ENCODE measurements at places on chromosomes 2 and 18.

DNA sequence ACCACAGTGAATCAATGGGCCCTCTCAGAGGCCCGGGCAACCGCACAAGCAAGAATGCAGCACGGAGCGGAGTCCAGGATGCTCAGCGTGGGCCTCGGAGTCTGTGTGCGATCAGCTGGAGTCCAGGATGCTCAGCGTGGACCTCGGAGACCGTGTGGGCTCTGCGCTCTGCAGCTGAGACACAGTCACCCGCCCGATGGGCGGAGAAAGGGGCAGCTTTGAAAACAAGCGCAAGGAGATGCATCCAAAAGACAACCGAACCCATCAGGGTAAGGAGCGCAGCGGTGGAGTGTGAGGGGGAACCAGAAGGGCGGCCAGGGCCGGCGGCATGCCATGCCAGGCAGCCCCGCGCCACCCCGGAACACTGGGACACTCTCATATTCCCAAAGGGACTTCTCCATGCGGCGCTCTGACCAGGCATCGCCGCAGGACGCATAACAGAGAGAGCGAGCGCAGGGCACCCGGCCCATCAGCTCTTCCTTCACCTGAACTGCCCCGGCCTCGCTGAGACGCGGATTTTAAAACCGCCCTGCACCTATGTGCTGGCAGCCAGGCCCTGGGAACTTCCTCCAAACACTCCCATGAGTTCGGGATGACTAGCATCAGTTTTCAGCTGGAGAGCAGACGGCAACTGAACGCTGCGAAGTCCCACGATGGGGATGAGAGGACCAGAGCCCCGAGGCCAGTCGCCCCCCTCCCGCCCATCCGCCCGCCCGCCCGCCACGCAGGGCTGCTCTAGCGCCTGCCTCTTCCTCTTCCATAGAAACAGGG lies 44.7 kb downstream of the MC5R start:
- DNase-seq = no peak

- DNase-seq = no peak
Observed at GRCh38 chr2:168809537-168809936, 7.1 kb downstream of the NOSTRIN start.

DNA sequence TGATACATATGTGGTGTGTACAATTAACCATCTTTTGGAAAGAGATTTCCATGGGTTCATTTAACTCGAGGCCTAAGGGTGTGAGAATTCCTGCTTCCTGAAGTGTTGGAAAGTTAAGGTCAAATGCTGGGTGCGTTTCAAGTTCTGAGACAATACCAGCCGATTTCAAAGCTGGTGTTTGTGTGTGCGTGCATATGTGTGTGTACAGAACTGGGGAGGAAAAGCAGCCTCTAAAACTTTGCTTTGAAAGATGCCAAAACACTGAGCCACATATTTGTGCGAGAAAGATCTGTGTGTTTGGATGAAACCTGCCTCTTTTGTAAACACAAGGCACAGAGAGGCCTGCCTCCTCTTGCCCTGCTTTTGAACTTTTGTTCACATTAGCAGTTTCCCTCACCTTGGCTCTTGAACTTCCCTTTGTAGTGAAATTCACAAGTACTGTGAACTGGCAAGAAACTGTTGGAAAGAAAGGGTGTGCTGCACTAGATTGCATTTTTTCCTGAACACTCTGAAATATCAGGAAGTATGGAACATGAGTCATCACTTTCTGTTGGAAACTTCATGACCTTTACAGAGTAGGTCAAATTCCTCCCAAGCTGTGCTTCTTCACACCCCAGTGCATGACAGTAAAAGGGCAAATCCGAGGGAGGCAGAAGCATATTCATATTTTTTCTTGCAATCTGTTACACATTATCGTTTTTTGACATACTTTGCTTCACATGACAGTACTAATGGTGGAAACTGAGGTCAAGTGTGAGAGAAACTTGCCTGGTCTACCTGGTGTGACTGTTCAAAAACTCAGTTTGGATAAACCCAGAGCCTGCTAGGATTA lies 20.0 kb upstream of the CAVIN2 start:
- DNase-seq = no peak

DNA sequence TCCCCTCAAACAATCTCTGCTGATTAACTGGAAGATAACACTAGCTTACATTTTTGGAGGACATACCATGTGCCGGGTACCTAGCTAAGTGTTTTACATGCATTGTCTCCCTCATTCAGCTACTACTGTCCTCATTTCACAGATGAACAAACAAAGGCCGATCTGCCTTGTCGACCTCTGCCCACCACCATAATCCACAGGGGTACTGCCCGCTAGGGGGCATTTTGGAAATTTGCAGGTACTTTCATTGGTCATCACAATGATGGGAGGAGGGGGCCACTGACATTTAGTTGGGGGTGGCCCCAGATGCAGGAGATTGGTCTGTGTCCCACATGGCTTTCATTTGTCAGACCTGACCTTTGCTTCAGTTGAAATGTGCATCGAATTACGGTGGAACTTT lies 3.9 kb upstream of the TMEM163 start:
- peak; percentile 26 for DNase-seq

- DNase-seq = no peak
Observed at GRCh38 chr2:224381521-224382279, 20.2 kb downstream of the FAM124B start.

DNA sequence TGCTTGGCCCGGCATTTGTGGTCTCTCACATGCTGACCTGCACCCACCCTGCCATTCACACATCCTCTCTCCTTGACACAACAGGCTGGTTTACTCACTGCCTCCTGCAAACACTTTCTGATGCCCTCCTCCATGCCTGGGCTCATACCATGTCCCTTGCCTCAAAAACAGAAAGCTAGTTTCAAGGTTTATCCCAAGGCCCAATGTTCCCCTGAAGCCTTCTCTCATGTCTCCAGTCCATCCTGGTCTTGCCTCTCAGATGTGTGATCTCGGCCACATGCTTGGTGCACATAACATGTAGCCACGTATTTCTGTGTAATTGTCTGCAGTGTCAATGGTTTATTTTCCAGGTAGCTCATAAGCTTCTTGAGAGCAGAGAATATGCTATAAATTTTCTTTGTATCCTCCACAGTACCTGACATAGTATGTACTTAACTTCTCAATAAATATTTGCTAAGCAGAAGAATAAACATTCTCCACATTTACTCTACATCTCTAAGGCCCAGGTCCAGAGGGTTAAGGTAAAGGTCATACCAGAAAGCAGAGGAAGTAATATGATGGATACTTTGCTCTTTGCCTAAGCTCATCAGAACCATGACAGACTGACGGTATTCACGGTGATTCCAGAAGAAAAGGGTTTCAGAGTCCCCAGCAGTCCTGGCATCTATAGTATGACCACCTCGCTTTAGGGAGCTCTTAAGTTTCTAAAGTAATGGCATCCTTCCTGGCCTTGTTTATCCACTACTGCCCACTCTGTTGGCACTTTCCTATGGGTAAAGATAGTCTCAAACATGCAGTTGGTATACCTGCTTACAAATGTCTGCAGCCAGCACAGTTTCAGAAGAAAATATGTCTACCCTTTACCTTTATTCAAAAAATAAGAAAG lies 163.4 kb upstream of the ZFP36L2 start:
- DNase-seq = no peak

- no peak for DNase-seq
Observed at GRCh38 chr18:32368991-32369390, 101.7 kb downstream of the GAREM1 start.

DNA sequence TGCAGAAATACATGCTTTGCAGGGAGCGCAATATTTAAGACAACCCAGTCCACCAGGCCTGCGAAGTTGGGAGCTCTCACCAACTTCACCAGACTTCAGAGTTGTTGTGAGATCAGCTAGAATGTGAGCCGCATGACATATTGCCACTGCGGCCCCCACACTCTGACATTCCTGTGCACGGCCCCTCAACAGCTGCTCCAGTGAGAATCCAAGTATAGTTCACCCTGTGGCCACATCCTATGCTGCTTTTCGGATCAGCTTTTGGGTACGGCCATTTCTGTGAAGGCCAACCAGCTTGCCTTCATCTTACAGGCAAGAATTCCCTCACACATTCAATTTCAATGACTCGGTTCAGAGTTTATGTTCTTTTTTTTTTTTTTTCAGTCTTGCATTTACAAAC lies 177.8 kb downstream of the SOX11 start:
- DNase-seq = no peak

DNA sequence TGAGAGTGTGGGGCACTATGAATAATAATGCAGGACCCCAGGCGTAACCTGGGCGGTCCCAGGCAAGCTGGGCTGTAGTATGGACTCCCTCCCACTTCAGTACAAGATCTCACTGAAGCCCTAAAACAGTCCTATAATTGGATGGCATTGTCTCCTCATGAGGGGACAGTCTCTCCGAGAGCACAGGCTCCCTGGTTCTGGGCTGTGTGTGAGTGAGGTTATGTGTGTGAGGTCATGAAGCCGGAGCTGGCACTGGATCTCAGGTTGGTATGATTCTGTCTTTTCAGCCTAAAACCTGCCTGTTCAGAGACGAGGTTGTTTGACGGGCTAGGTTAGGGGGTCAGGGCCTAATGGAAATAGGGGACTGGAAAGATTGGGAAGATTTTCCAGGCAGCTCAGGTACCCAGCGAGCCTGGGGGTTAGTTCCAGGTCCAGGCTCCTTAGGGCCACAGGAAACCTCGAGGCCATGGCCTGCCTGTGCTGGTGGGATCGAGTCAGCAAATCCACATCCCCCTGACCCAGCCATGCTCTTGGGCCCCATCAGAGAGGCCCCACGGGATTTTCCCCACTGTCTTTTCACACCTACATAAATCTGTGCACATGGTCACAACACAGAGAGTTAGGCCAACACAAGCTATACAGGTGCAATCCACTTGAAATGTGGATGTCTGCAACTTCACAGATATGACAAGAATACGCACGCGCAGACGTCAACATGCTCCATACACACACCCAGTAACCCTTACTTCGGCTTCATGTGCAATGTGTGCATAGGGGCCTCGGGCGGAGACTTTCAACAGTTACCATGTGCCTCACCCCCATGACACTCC lies 94.8 kb downstream of the INHBB start:
- no peak for DNase-seq

GRCh38 chr2:65940856-65941255 lies 494.1 kb upstream of the MEIS1 start:
- DNase-seq = no peak

DNA sequence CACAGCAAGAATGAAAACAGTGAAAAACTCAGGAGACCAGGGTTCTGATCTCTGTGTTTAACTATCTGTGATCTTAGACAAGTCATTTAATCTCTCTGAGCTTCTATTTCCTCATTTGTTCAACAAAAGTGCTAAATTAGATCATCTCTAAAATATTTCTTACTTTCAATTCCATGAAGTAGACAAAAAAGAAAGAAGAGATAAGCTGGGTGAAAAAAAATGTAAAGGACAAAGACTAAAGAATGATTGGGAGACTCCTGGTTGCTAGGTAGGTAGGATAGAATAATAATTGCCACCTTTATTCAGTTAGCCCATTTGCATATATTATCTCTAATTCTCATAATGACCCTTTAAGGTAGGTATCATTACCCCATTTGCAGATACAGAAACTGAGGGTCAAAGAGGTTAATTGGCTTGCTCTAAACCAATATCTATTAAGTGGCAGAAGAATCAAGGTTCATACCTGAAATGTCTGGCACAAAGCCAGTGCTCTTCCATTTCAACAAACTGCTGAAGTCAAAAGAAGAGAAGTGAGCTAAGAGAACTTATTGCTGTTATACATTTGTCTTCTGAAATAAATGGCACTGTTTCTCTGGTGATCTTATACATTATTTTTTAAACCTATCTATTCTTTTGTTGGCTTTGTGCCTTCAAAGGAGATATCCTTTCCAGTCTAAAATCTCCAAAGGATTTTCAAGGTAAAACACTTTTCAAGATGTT lies 141.7 kb downstream of the OTX1 start:
- no peak for DNase-seq

DNA sequence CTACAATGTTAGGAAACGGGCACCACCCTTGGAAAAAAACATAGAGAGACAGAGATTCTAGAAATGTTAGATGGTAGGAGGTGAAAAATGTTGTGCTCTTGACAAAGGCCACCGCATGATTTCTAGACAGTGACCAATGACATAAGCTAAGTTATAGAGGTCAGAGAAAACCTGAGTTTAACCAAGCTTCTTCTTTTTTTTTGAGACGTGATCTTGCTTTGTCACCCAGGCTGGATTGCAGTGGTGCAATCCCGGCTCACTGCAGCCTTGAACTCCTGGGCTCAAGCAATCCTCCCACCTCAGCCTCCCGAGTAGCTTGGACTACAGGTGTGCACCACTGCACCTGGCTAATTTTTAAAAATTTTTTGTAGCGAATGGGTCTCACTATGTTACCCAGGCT lies 13.0 kb downstream of the FER1L5 start:
- no peak for DNase-seq

DNA sequence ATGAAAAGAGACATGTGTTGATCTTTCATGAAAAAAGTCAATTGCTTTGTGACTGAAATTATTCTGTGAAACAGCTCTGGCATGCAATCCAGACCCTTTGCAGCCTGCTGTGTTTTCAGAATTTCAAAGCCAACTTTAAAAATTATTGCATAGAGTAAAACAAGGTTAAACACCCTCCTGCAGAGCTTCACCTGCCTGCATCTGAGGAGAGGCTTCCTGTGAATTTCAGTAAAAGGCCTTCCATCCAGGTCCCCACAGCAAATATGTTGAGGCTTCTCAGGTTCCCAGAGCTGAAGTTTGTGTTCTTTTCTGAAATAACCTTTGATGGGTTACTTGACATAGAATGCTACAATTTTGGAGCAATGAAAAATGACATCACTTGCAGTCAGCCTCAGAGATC lies 4.1 kb downstream of the XIRP2 start:
- no peak for DNase-seq

GRCh38 chr2:203690441-203691047 lies 15.9 kb upstream of the CD28 start:
- no peak for DNase-seq

DNA sequence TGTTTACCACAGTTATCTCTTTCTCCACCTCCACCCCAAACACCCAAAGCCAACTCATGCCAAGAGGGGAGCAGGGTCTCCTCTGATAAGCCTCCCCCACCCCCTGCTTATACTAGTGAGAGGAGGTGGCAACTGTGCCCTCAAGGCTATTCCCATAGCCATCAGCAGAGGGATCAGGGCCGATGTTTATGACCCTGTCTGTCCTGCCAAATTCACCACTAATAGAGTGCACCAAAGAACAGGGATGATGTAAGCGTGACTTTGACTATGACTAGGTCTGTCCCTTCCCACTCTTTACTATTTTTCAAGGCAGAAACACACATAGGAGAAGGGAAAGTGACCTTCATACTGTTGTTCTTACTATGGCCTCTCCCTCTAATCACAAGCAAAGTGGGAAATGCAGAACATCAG lies 74.6 kb downstream of the CLHC1 start:
- no peak for DNase-seq

GRCh38 chr18:61595615-61596251 lies 262.5 kb downstream of the CDH20 start:
- no peak for DNase-seq

- no peak for DNase-seq
Observed at GRCh38 chr2:197673106-197673505, 2.3 kb downstream of the RFTN2 start.

All from NAMALWA (cell line).